ENCODE measurements at places on chromosomes 3 and 15.

- peak; percentile 45 for DNase-seq
These were observed 791 bp downstream of the GYG1 start for GRCh38 chr3:148992027-148992634.

DNA sequence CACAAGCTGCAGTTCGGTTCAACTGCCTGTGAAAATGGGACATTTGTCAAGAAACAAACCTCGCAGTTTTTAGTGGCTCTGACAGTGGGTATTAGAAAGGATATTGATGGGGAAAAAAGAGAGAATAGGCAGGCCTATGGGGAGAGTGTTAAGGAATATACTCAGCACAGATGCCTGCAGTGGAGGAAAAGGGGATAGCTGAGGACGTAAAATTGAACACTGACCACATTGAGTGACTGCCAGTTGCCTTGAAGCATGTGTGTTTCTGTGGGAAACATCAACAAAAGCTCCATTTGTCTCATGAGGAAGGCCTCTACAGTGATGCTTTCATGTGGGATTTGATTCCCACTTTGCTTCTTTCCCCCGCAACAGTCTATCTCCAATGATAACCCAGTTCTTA is 1042.1 kb downstream of the TUSC7 start:
- DNase-seq: no peak

- DNase-seq: no peak
These were observed 223.3 kb upstream of the TPRG1 start for GRCh38 chr3:188948281-188948996.

GRCh38 chr15:71272932-71273331 is 157.7 kb downstream of the THSD4 start:
- no peak for DNase-seq

GRCh38 chr3:177358091-177358976 is 161.1 kb upstream of the TBL1XR1 start:
- DNase-seq: peak; percentile 58

DNA sequence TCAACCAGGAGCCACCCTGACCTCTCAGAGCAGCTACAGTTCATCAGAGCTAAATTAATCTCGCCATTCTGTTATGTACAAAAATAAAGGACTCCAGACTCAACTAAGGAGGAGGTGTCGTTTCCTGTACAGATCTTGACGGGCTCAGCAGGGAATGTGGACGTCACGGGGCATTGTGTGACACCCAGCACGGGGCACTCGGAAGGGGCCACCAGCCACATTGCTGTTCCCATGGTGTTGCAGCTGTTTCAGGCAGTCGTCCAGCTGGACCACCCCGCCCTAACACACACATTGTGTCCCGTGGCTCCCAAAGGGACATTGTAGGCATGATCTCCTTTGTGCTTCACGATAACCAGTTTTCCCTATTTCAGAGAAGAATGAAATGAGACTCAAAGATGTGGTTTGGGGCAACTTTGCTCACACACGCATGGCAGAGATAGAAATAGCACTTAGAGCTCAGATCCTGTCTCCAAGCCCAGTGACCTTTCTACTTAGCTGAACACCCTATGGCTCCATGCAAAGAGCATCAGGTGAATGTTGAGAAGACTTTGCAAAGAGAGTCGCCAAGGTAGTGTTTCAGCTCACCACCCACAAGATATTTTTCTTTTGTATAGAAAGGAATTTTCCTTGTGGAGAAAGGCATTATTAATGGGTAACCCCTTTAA is 5.5 kb downstream of the SSUH2 start:
- no peak for DNase-seq

DNA sequence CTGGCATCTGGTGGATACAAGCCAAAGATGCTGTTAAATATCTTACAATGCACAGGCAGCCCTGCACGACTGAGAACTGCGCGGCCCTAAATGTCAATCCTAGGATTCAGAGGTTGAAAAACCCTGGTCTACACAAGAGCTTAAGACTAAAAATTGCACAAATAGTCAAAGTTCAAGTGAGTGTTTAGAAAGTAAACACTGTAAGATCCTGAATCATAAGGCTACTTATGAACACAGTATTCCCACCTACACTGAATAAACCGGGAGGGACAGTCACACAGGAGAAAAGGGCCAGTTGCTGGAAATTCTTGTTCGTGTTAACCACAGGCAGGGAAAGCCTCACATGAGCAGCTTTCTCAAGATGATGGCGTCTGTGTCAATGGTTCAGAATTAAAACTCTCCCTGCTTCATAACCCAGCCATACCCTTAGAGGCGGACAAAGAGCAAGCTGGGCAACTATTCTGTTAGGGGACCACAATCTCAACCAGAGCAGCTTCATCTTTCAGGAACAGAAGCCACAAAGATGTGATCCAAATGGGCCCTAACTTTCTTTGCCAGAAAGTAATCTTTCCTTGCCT is 37.7 kb downstream of the LRIG1 start:
- DNase-seq: no peak

GRCh38 chr3:133927540-133928066 is 31.9 kb upstream of the RAB6B start:
- peak; percentile 42 for DNase-seq
